ENCODE measurements at places on chromosomes 2 and 18.

GRCh38 chr2:240595381-240596079, 9.0 kb downstream of the CAPN10 start:
- DNase-seq: peak; percentile 18

DNA sequence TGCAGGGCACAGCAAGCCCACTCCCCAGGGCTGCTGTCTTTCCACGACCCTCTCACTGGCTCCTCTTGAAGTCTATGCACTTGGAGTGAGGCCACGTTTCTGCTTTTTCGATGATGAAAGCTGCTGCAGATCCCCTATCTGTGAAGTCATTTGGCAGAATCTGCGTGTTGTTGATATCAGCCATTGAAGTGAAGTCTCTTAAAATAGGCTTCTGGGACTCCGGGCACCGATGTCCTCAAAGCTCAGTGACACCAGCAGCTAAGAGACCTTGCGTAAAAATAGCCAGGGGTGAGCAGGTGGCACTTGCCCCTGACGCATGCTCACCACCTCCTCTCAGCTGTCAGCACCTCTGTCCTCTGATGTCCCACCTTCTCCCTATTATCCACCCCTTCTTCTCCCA, 89.4 kb upstream of the FHL2 start:
- peak; percentile 72 for DNase-seq

DNA sequence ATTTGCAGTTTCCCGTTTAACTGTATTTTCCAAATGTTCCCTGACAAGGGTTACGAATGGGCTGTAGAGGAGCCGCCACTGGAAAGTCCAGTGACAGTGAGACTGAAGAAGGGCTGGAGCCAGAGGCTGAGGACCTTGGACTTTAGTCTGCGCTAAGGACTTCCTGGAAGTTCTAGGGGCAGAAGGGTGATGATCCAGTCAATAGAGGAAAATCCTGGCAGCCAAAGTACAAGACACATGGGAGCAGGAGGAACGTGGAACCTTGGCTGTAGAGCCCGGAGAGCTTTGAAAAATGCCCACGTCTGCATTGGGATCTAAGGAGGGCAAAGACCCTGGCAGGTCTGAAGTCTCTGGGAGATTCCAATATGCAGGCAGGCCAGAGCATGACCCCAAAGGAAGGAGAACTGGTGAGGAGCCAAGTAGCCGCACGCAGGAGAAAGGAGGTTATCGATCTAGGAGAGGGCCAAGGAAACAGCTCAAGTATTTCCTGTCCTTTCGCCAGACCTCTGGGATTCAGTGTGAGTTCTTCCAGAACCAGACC, 28.5 kb downstream of the MBP start:
- no peak for DNase-seq

DNA sequence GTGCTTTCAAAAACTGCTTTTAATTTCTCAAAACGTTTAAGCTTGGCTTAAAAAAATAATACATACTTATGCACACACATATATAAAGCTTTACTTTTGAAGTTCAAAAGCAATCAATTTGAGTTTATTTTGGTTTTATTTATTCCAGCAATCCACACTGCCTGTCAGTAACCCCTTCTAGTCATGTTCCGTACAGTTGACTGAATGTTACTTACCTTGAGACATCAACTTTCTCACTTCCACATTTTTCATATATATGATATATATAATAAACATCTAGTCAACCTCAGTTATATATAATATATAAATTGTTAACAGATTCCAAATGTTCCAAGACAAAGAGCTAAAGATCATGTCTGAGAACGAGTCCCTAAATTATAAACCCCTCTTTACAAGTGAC, 1137.3 kb upstream of the ZEB2 start:
- no peak for DNase-seq

GRCh38 chr2:48315896-48316194, 214.1 kb upstream of the STON1 start:
- no peak for DNase-seq

DNA sequence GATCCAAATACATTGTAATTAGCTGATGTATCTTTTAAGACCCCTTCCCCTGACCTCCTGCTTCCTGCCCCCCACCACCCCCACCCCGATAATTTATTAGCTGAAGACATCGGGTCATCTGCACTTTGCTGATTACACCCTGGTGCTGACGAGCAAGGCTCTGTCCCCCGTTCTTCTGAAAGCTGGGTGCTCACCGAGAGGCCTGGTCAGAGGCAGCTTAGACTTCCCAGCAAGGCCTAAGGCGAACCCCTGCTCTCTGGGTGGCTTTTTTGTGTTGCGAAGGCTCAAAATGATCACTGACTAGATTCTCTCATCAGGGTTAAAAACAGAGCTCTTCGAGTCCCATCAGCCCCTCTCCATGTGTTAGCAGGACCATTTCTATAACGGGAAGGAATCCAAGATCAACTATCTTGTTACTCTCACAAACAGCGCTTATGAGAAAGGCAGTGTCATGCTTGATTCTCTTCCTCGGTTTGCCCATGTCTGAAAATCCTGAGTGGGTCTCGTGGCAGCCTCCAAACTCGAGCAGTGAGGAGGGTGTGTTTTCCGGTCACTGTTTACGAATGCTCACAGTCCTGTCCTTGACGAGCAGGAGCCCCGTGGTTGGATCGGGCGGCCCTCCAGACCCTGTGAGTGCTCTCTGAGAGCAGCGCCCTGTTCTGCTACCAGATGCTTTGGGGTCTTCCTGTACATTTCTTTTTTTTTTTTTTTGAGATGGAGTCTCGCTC, 201.6 kb downstream of the HDAC4 start:
- no peak for DNase-seq

- no peak for DNase-seq
These were observed 65.2 kb downstream of the SLC66A3 start for GRCh38 chr2:11220445-11220844.

DNA sequence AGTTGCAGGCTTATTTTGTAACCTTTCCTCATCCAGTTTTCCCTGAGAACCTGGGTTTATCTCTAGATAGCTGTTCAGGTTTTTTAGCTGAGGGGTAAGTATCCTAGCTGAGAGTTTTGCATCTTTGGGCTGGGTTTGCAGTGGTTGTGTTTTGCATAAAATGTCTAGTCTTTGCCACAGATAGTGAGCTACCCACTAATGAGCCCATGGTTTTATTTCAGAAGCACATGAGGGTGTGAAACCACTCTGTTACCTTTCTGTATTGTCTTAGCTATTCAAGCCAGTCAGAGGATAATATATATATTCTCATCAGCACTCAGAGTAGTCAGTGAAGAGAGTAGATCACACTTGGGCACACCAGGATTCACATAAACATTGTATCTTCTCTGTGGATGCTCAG, 24.6 kb upstream of the TXNDC2 start:
- DNase-seq: no peak

GRCh38 chr2:128069769-128070168, 21.2 kb upstream of the UGGT1 start:
- no peak for DNase-seq

GRCh38 chr2:170733798-170734600, 18.9 kb downstream of the SP5 start:
- DNase-seq: no peak

- DNase-seq: no peak
These were observed 246.5 kb upstream of the SPRED2 start for GRCh38 chr2:65678779-65679391.

DNA sequence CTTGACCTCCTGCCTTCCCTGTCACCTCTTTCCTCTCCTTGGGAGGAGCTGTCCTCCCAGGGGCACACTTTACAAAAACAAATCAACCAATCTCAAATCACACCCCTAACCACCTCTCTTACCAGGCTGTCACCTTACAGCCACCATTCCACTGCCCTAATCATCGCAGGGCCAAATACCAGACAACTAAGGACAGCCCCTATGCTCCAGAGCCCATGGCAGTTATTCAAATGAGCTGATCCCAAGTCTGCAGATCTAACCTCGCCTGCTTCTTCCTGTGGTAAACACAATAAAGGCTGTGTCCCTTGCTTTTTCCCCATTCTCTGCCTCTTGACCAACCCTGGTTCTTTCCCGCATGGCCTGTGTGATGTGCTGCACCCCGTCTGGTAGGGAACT, 154.2 kb upstream of the CNTNAP5 start:
- DNase-seq: no peak

GRCh38 chr2:150370561-150370960, 116.9 kb downstream of the RND3 start:
- DNase-seq: no peak

DNA sequence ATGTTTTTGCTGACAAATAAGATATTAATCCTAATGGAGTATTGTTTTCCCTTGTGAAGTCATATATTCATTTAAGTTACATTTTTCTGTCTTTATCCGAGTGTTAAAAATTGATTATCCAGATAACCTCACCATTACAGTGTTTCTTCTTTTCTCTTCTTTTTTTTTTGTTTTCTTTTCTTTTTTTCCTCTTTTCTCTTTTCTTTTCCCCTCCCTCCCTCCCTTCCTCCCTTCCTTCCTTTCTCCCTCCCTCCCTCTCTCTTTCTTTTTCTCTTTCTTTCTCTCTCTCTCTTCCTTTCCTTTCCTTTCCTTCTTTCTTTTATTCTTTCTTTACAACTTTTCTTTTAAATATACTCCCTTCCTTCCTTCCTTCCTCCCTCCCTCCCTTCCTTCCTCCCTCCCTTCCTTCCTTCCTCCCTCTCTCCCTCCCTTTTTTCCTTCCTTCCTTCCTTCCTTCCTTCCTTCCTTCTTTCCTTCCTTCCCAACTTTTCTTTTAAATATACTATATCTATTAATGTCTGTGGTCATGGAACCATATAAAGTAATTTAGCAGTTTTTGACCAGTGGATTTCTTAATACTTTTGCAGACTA, 40.9 kb downstream of the UBE2E3 start:
- no peak for DNase-seq

GRCh38 chr18:70151614-70152013, 53.9 kb downstream of the RTTN start:
- DNase-seq: no peak

DNA sequence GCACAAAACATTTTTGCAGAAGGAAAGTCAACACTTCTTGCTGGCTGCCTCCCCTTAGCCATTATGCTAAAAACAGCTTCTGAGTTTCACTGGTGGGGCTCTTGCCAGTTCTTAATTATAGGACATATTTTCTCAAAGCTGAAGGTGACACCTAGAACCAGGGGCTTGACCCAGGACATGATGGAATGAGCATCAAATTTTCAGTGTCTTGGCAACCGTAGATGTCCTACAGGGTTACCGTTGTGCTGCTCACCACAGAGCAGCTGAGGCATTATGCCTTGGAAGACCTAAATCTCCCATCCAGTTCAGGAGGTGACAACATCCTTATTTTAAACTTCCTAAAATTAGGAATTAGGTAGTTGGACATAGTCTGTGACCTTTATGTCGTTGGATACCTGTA, 46.7 kb downstream of the TMEM185B start:
- no peak for DNase-seq

- DNase-seq: peak; percentile 23
These were observed 2.4 kb upstream of the GPC1 start for GRCh38 chr2:240432820-240433801.

DNA sequence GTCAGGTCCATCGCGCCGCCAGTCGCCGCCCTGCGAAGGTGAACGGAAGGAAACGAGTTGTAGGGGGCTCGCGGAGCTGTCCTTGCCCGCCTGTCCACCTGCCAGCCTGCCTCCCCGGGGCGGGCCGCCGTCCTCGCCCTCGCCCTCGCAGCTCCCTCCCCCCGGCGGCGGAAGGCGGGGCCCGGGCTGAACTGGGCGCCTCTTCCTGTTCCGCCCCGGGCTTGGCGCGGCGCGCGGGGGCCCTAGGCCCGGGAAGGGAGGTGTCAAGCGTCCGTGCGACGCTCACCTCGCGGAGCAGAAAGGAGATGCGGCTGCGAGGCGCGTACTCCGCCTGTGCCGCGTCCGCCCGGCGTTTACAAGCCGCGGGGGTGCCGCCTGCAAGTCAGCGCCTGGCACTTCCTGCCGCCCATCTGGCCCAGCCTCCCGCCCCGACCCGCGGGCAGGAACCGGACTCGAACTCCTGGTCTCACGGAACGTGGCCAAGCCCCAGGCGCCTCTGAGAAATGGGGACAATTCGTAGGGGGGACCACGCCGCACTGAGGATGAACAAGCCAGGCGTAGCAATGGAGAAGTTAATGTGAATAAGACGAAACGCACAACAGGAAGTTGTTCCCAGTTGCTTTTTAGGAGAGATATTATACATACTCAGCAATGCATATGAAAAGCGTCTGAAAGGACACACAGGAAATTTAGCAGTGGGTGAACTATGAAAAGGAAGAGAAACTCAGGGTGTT, at the start of gene CNPPD1:
Gene CNPPD1, minus strand, starts transcription at position 108 of the 734 bp plus-strand sequence. Its CDS starts 97 bp downstream, at position 11.
- peak; percentile 90 for DNase-seq

GRCh38 chr18:45596036-45596435, 19.2 kb upstream of the SLC14A2 start:
- no peak for DNase-seq

DNA sequence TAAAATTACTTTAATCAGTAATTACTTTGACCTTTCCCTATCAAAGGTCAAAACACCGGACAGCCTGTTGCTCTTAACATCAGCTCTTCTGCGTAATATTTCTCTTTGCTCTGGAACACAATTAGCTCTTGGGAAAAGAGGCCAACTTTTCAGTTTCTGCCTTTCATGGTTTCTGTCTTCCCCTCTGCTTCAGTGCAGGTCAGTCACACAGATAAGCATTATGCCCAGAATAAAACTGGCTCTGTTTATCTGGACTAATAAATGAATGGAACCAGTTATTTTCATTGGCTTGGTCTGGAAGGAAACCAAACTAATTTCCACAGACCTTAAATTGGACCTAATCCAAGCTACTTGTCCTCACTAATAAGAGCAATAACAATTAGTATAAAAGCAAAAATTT, 26.2 kb upstream of the GALNT3 start:
- no peak for DNase-seq

Measured in left cardiac atrium (tissue), 4 donors.